ENCODE measurements at places on chromosomes 1 and 21.

DNA sequence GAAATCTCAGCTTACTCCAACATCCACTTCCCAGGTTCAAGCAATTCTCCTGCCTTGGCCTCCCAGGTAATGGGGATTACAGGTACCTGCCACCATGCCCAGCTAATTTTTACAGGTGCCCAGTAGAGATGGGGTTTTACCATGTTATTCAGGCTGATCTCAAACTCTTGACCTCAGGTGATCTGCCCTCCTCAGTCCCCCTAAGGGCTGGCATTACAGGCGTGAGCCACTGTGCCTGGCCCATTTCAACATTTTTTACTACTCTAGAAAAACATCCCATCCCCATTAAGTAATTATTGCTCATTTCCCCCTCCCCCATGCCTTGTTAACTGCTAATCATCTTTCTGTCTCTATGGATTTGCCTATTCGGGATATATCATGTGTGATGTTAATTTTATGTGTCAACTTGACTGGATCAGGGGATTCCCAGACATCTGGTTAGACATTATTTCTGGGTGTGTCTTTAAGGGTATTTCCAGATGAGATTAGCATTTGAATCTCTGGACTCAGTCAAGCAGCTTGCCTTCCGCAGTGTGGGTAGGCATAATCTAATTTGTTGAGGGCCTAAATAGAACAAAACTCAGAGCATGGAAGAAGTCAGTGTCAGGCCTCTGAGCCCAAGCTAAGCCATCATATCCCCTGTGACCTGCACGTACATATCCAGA lies 33.0 kb upstream of the ZBTB8B start:
- no peak for DNase-seq

DNA sequence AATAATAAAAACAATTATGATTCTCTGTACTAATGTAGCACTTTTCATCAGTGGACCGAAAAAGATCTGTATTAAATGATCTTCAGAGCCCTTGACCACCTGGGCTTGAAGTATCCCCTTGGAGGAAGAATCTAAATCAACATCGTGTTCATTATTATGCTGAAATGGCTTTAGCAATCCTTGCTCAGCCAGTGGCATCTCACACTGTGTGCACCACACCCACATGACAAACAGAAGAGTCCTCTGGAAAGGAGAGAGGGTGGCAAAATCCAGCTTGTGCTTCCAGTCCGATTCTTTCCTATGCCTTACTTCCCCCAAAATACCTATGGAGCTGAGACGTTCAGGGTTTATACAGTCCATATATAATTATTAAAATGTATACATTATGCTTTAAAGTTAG lies 318.5 kb upstream of the RUNX1 start:
- DNase-seq: no peak

DNA sequence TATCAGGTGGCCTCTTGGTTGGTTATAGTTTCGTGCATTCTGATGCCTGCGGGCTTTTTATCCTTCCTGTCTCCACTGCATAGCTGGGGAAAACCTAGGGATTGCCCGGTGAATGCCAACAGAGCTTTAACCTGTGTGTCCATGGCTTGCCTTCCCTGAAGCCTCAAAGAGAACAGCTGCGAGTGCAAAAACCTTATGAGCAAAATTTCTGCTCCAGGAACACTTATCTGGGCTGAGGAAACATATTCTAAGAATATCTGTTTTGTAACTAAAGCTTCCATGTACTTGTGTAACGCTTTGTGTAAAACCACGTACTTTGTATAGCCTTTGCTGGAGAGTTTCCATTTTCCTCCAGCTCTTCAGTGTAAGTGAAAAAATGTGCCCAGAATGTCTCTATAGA lies 7.2 kb downstream of the CNST start:
- no peak for DNase-seq

GRCh38 chr1:237166086-237166485 lies 124.1 kb downstream of the RYR2 start:
- DNase-seq: no peak
